ENCODE measurements at places on chromosomes 3 and 15.

GRCh38 chr3:13140596-13140995 is 67.4 kb upstream of the IQSEC1 start:
- DNase-seq, result no peak

DNA sequence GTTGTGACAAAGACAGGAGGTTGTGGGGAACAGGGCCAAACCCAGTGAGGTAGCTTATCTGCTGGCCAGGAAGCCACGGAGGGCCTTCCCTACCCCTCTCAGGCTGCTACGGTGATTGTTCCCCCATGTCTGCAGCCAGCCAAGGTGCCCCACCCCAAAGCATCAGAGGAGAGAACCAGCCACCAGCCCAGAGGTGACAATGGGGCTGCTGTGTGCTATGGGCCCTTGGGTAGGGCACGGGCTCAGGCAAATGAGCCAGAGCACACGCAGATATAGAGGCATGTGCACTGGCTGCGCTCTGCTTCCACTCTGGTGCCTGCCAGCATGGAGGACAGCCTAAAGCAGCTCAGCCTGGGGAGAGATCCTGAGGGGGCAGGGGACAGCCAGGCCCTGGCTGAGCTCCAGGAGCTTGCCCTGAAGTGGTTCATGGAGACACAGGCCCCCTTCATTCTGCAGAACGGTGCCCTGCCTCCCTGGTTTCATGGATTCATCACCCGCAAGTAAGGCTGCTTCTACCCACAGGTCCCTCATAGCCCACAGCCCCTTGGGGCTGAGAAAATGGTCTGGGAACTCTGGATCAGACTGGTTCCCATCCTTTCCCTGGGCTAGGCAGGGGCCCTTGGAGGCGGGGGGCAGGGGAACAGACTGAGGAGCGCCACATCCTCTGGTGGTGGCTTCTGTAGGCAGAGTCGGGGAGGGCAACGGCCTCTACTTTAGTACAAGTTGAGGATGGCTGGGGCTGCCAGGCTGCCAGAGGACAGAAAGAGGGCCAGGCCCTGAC is at the start of gene SH2D7:
TSS of gene SH2D7 (plus strand) at position 301 of the 781 bp plus-strand sequence. CDS start at position 325, 24 bp downstream.
- DNase-seq, result no peak

GRCh38 chr15:90557186-90558084 is 27.7 kb downstream of the CRTC3 start:
- DNase-seq, result no peak

- no peak for DNase-seq
These were observed 289.4 kb downstream of the LSAMP start for GRCh38 chr3:116155841-116156240.

DNA sequence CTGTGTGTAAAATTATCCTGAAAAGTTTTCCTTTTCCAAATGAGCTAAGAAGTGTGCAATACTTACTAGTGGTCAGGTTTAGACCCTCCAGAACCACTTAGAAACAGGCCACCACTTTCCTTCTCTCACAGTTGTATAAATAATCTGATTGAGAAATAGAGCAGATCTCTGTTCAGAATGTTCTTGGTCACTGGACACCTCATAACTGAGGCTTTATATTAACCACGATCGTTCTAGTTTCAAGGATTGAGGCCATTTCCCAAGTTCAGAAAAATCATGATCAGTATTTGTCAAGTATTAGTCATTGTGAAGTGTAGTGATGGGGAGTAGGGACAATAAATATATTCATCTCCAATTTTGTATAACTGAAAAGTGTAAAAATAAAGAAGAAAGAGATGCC is 1.0 kb upstream of the MAP3K13 start:
- no peak for DNase-seq

DNA sequence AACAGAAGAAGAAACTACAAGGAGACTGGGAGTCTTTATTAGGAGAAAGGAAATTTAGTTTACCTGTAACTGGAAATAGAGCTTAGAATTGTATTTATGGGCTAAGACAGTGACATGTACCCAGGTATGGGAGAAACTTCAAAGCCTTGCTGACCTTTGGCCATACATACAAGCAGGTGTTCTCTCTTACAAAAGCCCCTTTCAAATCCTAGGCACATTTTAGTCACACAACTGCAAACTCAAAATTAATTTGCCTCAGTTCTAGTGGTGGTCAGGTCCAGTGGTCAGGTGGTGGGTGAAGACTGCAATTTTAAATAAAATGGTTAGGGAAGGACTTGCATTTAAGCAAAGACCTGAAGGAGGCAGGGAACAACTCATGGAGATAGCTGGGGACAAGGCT is 30.4 kb downstream of the GATM start:
- DNase-seq, result no peak

DNA sequence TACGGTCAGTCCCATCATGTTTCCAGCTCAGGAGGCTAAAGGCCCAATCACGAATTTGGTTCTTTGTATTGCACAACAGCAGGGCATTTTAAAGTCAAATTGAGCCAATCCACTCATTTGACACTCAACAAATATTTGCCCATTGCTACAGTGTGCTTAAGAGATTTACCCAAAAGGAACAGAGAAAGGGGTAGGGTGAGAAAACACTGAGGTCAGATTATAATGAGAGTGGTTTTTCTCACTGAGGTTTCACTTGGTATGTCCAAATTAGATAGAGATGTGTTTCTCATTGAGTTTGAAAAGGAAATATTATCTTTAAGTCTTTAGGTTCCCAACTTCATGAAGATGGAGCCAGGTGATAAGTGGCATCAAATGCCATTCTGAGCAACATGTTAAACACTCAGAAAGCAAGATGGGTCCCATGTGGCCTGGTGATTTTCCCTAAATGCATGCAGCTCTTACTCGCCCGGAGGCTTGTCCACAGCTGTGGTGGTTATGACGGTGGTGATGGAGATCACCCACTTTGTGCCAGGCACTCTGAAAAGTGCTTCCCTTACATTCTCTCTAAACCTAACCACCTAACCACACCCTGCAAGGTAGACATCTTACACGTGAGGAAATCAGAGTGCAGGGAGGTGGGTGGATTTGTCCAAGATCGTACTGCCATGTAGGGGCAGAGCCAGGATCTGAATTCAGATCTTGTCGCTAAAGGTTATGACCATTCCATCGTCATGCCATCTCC is 31.2 kb upstream of the USP3 start:
- no peak for DNase-seq
